ENCODE measurements at places on chromosomes 1 and 21.

DNA sequence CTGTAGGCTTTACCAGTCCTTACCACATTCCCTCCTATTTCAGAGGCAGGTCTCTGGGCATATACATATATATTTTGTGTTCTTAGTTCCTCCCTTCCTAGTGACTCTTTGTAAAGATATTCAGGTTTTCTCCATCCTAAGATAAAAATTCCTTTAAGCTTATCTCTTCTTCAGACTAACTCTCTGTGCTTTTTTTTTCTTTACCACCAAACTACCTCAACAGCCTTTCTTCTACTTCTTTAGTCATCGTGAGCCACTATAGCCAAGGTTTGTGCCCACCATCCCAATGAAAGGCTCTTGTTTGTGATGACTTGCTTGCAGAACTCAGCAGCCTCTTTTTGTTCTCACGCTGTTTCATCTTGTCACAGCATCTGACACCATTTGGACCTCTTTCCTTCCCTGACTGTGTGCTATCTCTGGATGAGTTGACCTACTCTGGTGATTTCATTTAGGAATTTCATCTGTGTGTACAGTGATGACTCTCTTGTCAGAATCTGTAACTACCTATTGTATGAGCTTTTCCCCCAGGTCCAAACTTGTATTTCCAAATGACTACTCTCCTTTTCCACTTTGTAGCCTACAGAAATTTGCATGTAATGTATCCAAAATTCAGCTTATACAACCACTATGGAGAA, 59.0 kb upstream of the MACF1 start:
- no peak for DNase-seq

DNA sequence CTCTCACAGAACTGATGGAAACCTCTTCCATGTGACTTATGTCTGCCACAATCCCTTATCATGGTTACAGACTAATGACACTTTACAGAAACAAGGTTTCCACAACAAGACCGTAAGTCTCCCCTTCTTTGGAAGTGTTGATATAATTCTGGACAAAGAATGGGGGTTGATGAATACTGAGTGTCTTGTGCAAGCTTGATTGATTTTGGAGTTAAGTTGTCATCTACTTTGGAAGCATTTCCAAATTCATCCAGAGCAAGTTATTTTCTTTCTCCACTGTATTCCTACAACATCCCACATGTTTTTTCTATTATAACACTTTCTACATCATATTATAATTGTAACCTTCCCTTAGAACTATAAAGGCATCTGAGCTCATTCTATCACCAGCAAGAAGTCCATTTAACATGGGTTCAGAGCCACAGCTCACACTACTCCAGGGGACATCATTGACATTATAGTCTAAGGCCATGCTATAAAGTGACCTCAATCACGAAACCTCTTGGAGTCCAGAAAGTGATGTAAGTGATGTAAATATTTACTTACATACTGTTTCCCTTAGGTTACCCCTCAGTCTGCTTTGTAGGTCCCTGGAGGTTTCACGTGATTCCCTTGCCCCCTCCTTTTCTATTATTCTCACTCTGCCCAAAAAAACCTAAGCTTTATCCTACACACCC, 125.7 kb upstream of the PBX1 start:
- DNase-seq: no peak

GRCh38 chr1:67126111-67126746, 8.5 kb downstream of the C1orf141 start:
- DNase-seq: peak; percentile 33

- peak; percentile 59 for DNase-seq
These were observed 22.5 kb downstream of the CHD5 start for GRCh38 chr1:6157528-6158174.

- no peak for DNase-seq
These were observed 1085.7 kb downstream of the NCAM2 start for GRCh38 chr21:22083899-22084298.

- DNase-seq: no peak
These were observed 68.5 kb downstream of the NIBAN1 start for GRCh38 chr1:184905601-184906322.

DNA sequence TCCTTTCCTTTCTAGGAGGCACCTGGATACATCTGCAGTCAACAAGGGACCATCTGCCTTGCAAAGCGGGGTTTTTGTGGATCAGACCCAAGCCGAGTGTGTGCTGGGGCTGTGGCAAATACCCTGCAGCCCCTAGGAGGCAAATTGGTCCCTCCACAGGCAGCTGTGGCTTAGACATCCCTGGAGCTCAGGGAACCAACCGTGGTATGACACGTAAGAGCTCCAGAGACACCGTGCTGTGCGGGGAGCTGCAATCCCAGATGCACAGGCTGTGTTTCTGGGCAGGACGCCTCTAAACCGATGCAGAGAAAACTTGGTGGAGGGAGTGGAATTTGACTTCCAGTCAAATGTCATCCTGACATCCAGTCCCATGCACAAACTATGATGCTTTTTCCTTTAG, 141.5 kb downstream of the KAZN start:
- DNase-seq: no peak

All from LHCN-M2 (cell line).